B cell (primary cell): ENCODE measurements at places on chromosomes 7 and 10. TPM values are rescaled to one million over a fixed set of nuclear protein-coding genes. Genes with fewer than 3 reads are reported as not detected.

GRCh38 chr10:115214829-115215228 is 121.7 kb downstream of the ATRNL1 start:
- DNase-seq: no peak
- no peaks in the 10 kb centered on the region for H3K36me3 ChIP-seq
- no peaks in the 10 kb centered on the region for H3K4me1 ChIP-seq
- no peaks in the 10 kb centered on the region for H3K27me3 ChIP-seq
- H3K27ac ChIP-seq: no peak overlapping the region

The TCF7L2 gene
- total RNA-seq: 1.1 and 2.3 TPM in 2 replicates

DNA sequence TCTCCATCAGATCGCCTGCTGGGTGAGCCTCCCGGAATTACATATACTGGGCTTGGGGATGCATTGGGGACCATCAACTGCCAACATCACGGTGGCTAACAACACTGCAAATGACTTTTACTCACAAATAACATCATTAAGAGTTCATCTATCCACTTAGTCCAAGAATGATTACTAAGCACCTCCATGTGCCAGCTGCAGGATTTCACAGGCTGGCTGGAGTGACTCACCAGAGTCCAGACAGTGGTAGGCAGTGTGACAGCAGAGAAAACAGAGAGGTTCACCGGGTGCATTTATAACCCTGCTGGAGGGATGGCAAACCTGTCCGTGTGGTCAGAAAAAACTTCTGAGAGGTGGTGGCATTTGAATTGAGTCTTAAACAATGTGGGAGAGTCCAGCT is 3.2 kb upstream of the IGFBP3 start:
- no peaks in the 10 kb centered on the region for H3K27me3 ChIP-seq
- no peak overlapping the region for H3K4me3 ChIP-seq
- DNase-seq: no peak
- no peaks in the 10 kb centered on the region for H3K36me3 ChIP-seq

- no peak for DNase-seq
- H3K4me1 ChIP-seq: peaks cover 34% of the 10 kb centered on the region
- no peaks in the 10 kb centered on the region for H3K36me3 ChIP-seq
- H3K4me3 ChIP-seq: no peak overlapping the region
These were observed 27.1 kb downstream of the PRF1 start for GRCh38 chr10:70575486-70575873.

- peak overlapping the region; percentile 73 for H3K27ac ChIP-seq
- DNase-seq: peak; percentile 34
- no peaks in the 10 kb centered on the region for H3K36me3 ChIP-seq
These were observed 102.4 kb upstream of the SEMA3D start for GRCh38 chr7:85289279-85289678.

DNA sequence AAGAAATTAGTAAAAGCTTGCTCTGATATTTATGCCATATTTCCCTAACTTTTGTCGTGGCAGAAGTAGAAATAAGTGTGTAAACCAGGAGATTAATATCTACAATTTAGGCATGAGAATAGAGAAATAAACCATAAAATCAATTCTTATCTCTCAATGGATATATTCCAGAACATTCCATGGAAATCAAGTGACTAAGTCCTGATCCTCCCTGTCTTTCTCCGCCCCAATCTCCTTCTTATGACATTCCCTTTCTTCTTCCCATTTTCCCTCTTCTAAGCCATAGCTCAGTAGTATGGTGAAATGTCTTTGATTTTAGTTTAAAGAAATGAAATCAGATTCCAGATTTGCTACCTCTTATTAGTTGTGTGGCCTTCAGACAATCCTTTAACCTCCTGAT is 88.8 kb downstream of the TBXAS1 start:
- peaks cover 22% of the 10 kb centered on the region for H3K4me1 ChIP-seq
- no peak overlapping the region for H3K27ac ChIP-seq
- H3K4me3 ChIP-seq: no peak overlapping the region
- DNase-seq: no peak
- no peaks in the 10 kb centered on the region for H3K27me3 ChIP-seq
- no peaks in the 10 kb centered on the region for H3K36me3 ChIP-seq

- H3K36me3 ChIP-seq: no peaks in the 10 kb centered on the region
- no peaks in the 10 kb centered on the region for H3K27me3 ChIP-seq
- no peak overlapping the region for H3K27ac ChIP-seq
- DNase-seq: no peak
- no peak overlapping the region for H3K4me3 ChIP-seq
These were observed 193.1 kb upstream of the SEMA3C start for GRCh38 chr7:81111781-81112540.

- H3K36me3 ChIP-seq: no peaks in the 10 kb centered on the region
- no peak overlapping the region for H3K27ac ChIP-seq
- H3K4me3 ChIP-seq: no peak overlapping the region
- no peak for DNase-seq
- H3K4me1 ChIP-seq: no peaks in the 10 kb centered on the region
These were observed 199.5 kb downstream of the GPAM start for GRCh38 chr10:111984057-111984456.

GRCh38 chr10:3424111-3424851 is 251.7 kb upstream of the PITRM1 start:
- no peaks in the 10 kb centered on the region for H3K36me3 ChIP-seq
- H3K4me3 ChIP-seq: no peak overlapping the region
- H3K4me1 ChIP-seq: peaks cover 8% of the 10 kb centered on the region

The OR2A5 gene
- not detected in 2 replicates for total RNA-seq

DNA sequence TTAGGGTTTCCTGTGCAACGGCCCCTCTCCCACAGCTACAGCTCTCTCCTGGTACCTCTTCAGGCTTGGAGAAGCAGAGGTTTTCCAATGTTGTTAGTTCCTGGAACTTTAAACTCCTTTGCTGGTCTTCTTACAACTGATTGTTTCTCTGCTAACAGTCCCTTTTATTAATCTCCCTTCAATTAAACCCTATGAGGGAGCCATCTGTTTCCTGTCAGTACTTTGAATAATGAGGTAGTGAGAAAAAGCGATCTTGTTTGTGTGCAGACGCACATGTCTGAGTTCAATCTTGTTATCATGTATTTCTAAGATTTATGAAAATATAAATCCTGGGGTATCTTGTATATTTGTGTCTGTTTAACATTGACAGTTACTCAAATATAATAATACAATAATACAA is 102.4 kb downstream of the MDFIC start:
- H3K4me3 ChIP-seq: no peak overlapping the region
- H3K36me3 ChIP-seq: no peaks in the 10 kb centered on the region
- peaks cover 11% of the 10 kb centered on the region for H3K4me1 ChIP-seq
- DNase-seq: no peak
- no peaks in the 10 kb centered on the region for H3K27me3 ChIP-seq
- no peak overlapping the region for H3K27ac ChIP-seq

DNA sequence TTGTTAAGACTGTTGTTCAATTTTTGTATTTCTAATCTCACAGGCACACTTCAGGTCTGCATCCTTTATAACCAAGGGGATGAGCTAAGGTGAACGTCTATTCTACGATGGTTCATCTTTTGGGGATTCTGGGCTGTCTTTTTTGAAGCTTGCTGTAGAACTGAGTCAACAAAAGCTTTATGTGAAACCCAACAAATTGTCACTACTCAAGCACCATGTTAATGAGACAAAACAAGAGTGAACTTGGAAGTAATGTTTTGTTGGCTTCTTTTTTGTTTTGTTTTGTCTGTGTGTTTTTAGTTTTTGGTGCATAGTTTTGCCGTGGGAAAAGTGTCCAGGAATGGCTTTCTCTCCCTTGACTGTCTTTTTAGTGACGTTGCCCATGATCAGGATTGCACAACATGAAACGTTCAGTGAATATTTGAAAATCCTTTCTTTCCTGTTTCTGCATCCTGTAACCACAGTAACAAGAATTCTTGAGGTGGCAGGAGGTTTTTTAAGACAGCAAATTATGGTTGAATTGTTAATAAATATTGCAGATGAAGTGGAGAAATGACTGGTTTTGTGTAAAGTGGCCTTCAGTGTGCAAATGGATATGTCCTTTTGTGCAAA is 65.6 kb downstream of the WIPF3 start:
- H3K27me3 ChIP-seq: no peaks in the 10 kb centered on the region
- H3K4me3 ChIP-seq: no peak overlapping the region
- H3K36me3 ChIP-seq: no peaks in the 10 kb centered on the region
- H3K27ac ChIP-seq: no peak overlapping the region

DNA sequence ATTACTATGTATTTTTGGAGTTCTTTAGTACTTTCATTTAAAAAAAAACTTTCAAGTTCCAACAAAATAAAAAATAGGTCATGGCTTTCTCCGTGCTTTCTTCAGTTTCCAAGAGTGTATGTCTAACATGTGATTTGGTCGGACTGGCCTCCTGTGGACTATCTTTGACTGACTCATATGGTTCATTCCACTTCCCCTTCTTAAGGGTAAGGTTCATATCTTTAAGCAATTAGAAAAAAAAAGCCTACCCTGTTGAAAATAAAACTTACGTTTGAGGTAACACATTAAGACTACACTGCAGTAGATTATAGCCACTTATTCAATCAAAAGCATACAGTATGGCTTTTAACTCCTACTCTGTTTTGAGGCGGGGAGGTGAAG is 112.8 kb upstream of the AHR start:
- H3K4me3 ChIP-seq: no peak overlapping the region
- peak; percentile 16 for DNase-seq
- H3K27ac ChIP-seq: no peak overlapping the region

The EPHA1 gene
- total RNA-seq: 0.12 and 0.49 TPM in 2 replicates

The LIPM gene
- total RNA-seq: not detected in 2 replicates

The SLC39A12 gene
- total RNA-seq: not detected in 2 replicates

- H3K4me3 ChIP-seq: no peak overlapping the region
- no peak overlapping the region for H3K27ac ChIP-seq
- DNase-seq: no peak
- no peaks in the 10 kb centered on the region for H3K4me1 ChIP-seq
- H3K27me3 ChIP-seq: peaks cover 3% of the 10 kb centered on the region
These were observed 6.3 kb upstream of the NSMCE4A start for GRCh38 chr10:121981346-121981745.

DNA sequence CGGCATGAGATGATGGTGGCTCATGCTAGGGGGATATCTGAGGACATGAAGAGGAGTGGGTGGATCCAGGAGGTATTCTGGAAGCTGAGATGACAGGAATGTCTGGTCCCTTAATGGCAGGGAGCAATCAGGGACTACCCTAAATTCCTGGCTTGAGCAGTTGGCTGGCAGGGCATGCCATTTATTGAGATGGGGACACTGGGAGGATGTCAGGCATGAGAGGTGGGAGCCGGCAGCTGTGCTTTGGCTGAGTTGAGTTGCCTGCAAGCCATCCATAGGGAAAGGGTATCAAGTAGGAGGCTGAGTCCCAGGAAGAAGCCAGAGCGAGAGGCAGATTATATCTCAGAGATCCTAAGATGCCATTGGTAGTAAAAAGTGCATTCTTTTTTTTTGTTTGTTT is 69.6 kb downstream of the COL26A1 start:
- DNase-seq: no peak
- no peak overlapping the region for H3K4me3 ChIP-seq
- H3K4me1 ChIP-seq: peaks cover 17% of the 10 kb centered on the region
- H3K27me3 ChIP-seq: peaks cover 36% of the 10 kb centered on the region
- no peaks in the 10 kb centered on the region for H3K36me3 ChIP-seq

- H3K27me3 ChIP-seq: no peaks in the 10 kb centered on the region
- H3K4me1 ChIP-seq: no peaks in the 10 kb centered on the region
- no peak overlapping the region for H3K27ac ChIP-seq
- H3K36me3 ChIP-seq: no peaks in the 10 kb centered on the region
- no peak for DNase-seq
These were observed 448.6 kb upstream of the NRP1 start for GRCh38 chr10:33783078-33783477.

- no peaks in the 10 kb centered on the region for H3K27me3 ChIP-seq
- H3K4me3 ChIP-seq: no peak overlapping the region
- no peaks in the 10 kb centered on the region for H3K36me3 ChIP-seq
- no peak overlapping the region for H3K27ac ChIP-seq
- no peaks in the 10 kb centered on the region for H3K4me1 ChIP-seq
- DNase-seq: no peak
These were observed 62.4 kb upstream of the C10orf90 start for GRCh38 chr10:126732868-126733267.

The BMPER gene
- total RNA-seq: not detected in 2 replicates

The GNG11 gene
- total RNA-seq: 1.6 and 1.7 TPM in 2 replicates

GRCh38 chr7:106812027-106812643 is 52.9 kb upstream of the PIK3CG start:
- no peaks in the 10 kb centered on the region for H3K27me3 ChIP-seq
- DNase-seq: peak; percentile 71
- peak overlapping the region; percentile 28 for H3K27ac ChIP-seq
- H3K36me3 ChIP-seq: no peaks in the 10 kb centered on the region
- no peak overlapping the region for H3K4me3 ChIP-seq

DNA sequence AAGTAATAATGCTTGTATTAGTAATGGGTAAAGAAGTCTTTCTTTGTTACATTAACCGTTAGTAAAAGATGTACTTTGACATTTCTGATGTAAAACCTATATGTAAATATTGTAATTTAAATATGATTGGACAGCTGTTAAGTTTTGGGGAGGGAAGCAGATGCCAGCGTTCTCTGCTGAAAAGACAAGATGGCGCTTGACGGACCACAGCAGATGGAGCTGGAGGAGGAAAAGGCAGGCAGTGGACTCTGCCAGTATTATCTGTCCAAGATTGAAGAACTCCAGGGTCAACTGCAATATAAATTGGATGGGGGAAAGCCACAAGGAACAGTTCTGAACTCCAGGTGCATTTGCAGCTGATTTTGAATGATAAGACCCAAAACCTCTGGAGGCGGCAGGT is 86.9 kb downstream of the ZNRF2 start:
- no peak overlapping the region for H3K4me3 ChIP-seq
- H3K36me3 ChIP-seq: peaks cover 3% of the 10 kb centered on the region
- H3K4me1 ChIP-seq: no peaks in the 10 kb centered on the region
- H3K27me3 ChIP-seq: no peaks in the 10 kb centered on the region
- H3K27ac ChIP-seq: no peak overlapping the region
- no peak for DNase-seq

DNA sequence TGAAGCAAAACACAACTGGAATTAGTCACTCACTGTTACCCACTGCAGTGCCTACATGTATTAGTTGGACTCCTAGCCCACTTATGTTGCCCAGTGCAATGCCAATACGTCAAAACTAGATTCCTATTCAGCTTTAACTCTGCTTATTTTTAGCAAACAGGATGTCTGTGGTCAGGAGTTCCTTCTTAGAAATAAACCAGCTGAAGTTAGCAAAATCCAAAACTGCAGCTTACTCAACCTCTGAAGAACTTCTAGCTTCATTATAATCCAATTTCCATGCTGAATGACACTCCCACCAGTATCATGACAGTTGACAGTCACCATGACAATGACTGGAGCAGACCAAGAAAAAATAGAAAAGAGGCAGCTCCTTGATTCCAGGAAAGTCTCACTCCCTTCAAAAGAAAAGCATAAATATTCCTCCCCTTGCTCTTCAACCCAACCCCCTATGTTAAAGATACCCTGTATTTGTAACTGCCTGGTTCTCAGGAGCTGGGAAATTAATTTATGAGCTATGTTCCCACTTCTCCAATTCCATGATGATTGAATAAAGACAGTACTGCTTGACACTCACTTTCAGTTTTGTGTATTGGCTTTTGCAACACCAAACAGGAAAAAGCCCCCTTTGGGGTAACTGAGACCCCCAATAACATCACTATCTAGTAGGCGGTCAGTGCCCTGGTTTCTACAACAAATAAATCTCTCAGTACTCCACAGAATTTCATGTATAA is 327.4 kb downstream of the SORCS1 start:
- H3K4me1 ChIP-seq: peaks cover 4% of the 10 kb centered on the region
- no peaks in the 10 kb centered on the region for H3K36me3 ChIP-seq
- no peaks in the 10 kb centered on the region for H3K27me3 ChIP-seq
- DNase-seq: no peak
- H3K27ac ChIP-seq: no peak overlapping the region
- no peak overlapping the region for H3K4me3 ChIP-seq

GRCh38 chr10:86363184-86363832 is 3.3 kb downstream of the GRID1 start:
- H3K4me3 ChIP-seq: no peak overlapping the region
- no peaks in the 10 kb centered on the region for H3K36me3 ChIP-seq
- H3K4me1 ChIP-seq: peaks cover 35% of the 10 kb centered on the region

The TMEM273 gene
- 36.0 and 37.5 TPM in 2 replicates for total RNA-seq
